ENCODE measurements at places on chromosomes 2 and 18.

DNA sequence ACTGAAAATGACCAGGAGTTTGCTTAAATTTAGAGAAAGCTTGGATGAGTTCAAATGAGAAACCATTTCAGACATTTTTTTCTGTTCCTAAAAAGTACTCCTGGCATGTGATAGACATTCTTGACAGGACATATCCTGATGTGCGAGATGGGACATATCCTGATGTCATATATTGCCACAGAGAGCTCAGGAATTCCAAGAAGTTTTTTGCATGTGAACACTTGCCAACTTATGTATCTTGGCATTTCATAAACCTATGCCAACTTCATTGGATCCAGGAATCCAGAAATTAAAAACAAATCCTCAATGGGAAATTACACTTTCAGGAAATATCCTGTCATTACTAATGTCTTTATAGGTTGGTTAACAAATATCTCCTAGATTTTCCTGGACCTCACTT is 2.9 kb upstream of the SERPINB3 start:
- no peak for DNase-seq

GRCh38 chr2:238141541-238142318 is 3.3 kb downstream of the KLHL30 start:
- peak; percentile 75 for DNase-seq

GRCh38 chr2:149258531-149258930 is 71.9 kb upstream of the LYPD6 start:
- DNase-seq, result no peak

DNA sequence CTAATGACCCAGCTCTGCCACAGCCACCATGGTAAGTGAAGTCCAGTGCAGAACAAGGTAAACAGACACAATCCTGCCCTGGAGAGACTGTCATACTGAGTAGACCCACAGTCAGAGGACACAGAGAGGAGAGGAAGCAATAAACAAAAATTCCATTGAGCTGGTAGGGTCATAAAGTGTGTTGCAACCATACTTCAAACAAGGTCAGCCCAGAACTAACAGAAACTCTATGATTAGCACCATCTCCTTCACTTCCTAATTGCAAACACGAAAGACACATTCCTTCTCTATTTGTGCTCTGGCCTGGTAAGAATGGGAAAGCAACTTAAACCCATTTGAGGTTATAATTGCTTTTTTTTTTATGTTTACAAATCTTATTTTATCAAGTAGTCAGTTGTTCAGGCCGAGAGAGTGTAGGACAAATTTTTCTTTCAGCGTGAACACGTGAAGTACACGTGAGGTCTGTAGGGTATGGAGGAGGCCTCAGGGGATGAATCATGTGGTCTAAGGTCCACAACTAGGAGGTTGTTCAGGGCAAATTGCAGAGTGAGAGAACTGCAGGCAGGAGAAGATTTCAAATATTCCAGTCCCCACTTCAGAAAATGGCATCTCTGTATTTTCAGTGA is 71.4 kb upstream of the GLS start:
- DNase-seq, result no peak

- DNase-seq, result no peak
Observed at GRCh38 chr2:221596192-221596591, 24.1 kb upstream of the EPHA4 start.

DNA sequence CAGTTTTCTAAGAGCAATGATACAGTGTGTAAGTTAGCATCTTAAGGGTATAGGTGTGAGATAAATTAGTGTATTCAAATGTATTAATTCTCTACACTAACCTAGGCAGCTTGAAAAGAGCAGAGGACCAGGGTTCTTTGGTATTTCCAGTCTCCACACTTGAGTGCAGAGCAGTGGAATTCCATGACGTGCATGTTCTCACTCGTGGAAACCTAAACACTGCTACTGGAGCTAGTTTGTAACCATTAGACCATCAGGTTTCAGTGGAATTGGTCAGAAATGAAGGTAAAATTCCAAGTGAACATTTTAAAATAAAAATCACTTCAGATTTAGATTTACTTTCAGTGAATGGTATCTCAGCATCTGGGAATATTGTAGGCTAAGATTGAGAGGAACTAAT is 9.0 kb downstream of the SPTBN1 start:
- DNase-seq, result no peak

- DNase-seq, result peak; percentile 42
Observed at GRCh38 chr2:231926761-231927565, 767 bp upstream of the NPPC start.

GRCh38 chr2:78839259-78839658 is 186.2 kb upstream of the REG3G start:
- no peak for DNase-seq

- no peak for DNase-seq
Observed at GRCh38 chr2:134431838-134432434, 178.1 kb downstream of the MGAT5 start.

GRCh38 chr2:100017633-100018032 is 124.8 kb downstream of the AFF3 start:
- DNase-seq, result no peak

DNA sequence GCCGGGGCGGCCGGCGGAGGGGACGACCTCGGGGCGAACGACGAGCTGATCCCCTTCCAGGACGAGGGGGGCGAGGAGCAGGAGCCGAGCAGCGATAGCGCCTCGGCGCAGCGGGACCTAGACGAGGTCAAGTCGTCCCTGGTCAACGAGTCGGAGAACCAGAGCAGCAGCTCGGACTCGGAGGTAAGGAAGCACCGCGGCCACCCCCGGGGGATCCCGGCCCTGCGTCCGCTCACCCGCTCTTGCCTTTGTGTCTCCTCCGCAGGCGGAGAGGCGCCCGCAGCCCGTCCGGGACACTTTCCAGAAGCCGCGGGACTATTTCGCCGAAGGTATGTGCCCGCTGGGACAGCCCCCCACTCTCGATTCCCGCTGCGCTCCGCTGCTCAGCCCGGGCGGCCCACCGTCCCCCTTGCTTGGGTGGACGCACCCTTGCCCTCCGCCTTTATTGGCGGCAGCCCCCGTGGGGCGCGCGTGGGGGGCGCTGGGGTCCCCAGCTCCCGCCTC is 611 bp downstream of the TCF7L1 start:
- DNase-seq, result peak; percentile 57

DNA sequence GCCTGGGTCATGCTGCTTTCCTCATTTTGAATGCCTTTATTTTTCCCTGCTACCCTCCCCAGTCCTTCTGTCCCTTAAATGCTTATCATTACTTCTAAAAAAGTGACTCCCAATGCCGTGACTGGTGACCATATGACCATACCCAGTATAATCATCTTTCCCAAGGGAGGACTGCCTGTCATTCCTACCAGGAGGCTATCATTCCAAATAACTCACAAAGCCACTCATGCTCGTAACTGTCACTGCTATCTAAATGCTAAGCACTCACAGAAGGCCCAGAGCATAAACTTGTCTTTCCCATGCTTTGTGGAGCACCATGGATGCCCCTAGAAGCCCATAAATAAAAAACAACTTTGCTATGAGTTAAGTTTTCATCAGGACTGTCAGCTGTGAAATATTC is 38.7 kb upstream of the CREB1 start:
- DNase-seq, result no peak

- DNase-seq, result no peak
Observed at GRCh38 chr2:238496756-238497609, 70.3 kb downstream of the ASB1 start.

DNA sequence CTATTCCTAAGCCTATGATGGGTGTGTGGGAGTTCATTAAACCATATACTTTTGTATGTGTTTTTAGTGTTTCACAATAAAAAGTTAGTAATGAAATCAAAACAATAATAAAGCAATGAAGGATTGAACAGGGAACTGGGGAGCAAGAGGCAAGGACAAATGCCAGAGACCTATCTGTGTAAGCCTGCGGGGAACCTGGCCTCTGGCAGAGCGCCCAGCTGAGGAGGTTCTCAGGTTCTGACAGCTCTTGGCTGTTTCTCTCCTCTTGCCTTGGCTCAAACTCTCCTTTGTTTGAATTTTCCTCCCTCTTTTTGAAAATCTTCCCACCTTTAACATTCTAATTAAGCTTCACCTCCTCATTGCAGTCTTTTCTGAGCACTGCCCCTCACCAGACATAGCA is 200.0 kb upstream of the NCKAP5 start:
- DNase-seq, result no peak

DNA sequence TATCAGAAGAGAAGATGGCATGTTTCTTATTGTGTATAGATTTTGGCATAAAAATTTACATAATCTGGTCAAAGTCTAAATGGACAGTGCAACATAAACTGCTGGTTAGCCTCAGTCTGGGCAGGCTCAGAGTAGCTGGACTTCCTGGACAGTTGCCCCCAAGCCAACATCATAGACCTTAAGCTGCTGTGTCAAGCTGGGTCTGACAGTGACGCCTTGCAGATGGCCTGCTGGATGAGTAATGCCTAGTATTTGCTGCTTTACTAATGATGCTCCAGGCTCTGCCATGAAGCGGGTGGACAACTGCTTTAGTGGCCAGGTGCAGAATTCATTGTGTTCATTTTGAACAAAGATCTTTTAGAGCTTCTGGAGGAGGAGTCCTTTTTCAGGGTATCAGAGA is 603.7 kb upstream of the ZEB2 start:
- peak; percentile 48 for DNase-seq

DNA sequence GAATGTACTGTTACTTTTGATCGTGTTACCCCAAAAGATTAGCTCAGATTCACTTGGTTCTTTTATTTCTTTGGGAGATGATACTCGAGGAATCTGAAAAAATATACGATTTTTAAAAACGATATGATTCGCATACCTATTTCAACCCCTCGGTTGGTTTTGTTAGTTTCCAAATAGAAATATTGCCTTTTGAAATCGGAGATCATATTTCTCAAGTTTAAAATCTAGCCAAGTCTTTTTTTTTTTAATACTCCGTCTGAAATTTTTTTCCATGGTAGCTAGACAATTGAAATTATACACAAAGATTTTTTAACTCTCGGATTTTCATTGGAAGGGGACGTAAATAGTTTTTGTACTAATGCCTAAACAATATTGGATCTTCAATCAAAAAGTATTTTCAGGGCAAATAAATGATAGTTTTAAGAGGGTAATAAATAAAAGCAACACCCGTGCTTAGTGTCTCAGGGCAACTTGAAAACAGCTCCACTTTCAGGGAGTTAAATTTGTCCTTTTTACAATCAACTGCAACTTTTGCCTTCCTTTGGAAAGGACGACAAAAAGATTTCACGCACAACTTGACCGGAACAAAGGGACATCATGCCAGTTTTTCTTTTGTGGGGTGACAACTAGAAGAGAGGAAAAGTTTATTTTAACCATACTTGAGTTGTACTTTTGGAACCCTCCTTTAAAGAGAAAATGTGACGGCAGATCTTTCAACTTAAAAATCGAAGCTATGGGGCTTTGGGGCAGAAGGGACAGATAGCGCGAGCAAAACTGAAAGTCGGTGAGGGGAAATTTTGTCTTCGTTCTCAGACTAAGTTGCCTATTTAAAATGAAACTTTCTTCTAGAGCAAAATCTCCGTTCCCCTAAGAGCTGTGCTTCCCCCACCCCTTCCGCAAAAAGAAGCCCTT is 5.8 kb upstream of the ONECUT2 start:
- DNase-seq, result no peak

DNA sequence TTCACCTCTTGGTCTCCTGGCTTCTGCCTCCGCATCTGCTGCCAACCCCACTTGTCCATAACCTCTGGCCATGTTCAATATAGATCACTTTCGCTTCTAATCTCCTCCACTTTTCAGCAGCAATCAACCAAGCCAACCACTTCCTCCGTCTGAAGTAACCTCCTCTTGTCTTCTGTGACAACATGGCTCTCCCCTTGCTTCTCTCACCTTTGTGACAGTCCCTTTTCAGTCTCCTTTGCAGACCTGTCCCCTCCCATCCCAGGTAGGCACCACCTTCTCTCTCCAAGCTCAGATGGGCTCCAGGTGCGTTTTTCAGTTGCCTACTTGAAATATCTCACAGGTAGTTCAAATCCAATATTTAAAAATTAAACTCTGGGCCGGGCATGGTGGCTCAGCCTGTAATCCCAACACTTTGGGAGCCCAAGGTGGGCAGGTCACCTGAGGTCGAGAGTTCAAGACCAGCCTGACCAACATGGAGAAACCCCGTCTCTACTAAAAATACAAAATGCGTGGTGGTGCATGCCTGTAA is 4.7 kb upstream of the PSD4 start:
- no peak for DNase-seq

- DNase-seq, result no peak
Observed at GRCh38 chr2:171595896-171596295, 73.6 kb downstream of the CYBRD1 start.

- no peak for DNase-seq
Observed at GRCh38 chr2:48272199-48272598, 257.8 kb upstream of the STON1 start.

DNA sequence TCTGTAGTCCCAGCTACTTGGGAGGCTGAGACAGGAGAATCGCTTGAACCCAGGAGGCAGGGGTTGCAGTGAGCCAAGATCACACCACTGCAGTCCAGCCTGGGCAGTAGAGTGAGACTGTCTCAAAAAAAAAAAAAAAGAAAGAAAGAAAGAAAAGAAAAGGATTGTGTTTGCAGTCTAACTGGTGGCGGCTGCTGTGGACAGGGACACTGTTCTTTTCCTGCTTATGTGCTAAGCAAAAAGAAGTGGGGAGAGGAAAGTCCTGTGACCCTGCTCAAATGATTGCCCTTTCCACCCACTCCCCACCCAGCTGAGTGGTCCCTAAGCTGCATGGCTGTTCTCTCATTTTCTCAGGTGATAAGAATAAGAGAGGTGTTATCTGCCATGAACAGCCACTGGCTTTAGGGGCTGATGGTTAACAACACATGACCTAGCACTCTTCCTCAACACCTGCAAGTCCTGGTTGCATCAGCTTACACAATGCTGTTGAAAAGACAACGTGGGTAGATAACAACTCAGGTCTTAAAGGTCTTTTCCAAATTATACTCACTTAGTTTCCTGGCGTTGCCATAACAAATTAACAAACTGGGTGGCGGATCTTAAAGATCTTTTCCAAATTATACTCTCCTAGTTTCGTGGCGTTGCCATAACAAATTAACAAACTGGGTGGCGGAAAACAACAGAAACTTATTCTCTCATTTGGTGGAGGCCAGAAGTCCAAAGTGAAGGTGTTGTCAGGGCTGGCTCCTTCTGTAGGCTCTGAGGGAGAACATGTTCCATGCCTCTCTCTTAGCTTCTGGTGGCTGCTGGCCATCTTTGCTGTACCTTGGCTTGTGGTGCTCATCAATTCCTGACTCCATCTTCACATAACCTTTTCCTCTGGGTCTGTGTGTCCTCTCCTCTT is 90.3 kb upstream of the RTN4 start:
- no peak for DNase-seq

GRCh38 chr2:147174824-147175254 is 670.0 kb upstream of the ACVR2A start:
- no peak for DNase-seq

- DNase-seq, result peak; percentile 48
Observed at GRCh38 chr2:70029814-70030409, 57.4 kb upstream of the PCBP1 start.

Data from lower lobe of right lung (tissue), 2 donors.